ENCODE measurements at places on chromosomes 12 and 14. TPM values are rescaled to one million over a fixed set of nuclear protein-coding genes. Genes with fewer than 3 reads are reported as not detected.

Gene OR6C2
- total RNA-seq = not detected

- DNase-seq = no peak
Observed at GRCh38 chr14:28785096-28785952, 18.7 kb downstream of the FOXG1 start.

DNA sequence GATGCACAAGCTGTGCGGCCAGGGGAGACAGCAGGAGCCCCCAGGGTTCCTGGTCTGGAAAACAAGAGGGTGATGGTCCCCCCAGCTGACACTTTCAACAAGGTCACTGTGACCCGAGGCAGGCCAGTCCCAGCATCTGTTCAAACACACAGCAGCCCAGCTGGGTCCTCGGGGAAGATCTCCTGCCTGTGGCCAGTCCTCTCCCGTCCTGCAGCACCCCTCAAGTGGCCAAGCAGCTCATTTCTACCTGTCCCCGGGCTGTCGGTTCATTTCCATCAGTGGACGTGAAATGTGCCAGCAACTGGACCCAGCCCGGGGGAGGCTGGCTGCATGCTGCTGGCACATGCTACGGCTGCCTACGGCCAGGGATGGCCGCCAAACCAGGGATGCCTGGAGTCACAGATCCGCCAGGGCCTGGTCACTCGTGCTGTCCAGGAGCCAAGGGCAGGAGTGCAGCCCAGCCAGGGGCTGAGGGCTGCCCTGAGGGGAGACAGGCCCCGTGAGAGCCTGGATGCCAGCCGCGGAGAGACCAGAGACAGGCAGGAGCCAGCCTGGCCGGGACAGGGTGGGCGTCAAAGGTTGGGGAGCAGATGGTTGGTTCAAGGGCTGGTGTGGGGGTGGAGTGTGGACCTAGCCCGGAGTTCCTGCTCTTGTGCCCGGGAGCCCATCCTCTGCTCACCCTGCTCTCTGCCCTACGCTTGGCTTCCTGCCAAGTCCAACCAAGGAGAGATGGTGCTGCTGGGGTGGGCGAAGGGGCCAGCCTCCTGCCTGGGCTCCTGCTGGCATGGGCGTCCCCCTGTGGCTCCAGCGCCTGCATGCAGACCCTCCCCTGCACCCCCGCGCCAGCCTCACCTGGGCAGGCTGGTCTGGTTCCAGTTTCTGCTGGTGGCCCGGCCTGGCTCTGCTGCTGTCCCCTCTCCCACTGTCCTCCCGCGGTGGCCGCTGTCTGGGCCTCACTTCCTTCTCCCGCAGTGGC, 143.8 kb downstream of the ADGRD1 start:
- no peak for DNase-seq

- DNase-seq = peak; percentile 59
Observed at GRCh38 chr12:46555406-46555852, 182.9 kb upstream of the SLC38A2 start.

Gene PTGER2
- 4.7 TPM for total RNA-seq

GRCh38 chr14:37195327-37195726, 2.4 kb upstream of the MIPOL1 start:
- DNase-seq = peak; percentile 91

DNA sequence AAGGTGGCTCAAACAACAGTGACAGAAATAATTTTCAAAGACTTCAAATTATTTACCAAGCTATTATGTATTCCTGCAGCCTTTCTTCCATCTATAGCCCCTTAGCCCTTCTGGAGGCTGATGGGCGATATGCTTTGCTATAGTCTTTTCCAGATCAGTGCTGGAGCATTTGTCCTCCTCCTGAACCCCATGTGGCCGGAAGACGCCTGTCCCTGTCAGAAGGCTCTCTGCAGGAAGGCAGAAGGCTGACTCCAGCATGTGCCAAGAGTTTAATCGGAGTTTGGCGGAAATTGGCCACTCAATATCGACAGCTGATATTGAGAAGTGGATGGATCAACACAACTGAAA, 49.3 kb upstream of the MAX start:
- DNase-seq = no peak

Gene MIP
- not detected for total RNA-seq

DNA sequence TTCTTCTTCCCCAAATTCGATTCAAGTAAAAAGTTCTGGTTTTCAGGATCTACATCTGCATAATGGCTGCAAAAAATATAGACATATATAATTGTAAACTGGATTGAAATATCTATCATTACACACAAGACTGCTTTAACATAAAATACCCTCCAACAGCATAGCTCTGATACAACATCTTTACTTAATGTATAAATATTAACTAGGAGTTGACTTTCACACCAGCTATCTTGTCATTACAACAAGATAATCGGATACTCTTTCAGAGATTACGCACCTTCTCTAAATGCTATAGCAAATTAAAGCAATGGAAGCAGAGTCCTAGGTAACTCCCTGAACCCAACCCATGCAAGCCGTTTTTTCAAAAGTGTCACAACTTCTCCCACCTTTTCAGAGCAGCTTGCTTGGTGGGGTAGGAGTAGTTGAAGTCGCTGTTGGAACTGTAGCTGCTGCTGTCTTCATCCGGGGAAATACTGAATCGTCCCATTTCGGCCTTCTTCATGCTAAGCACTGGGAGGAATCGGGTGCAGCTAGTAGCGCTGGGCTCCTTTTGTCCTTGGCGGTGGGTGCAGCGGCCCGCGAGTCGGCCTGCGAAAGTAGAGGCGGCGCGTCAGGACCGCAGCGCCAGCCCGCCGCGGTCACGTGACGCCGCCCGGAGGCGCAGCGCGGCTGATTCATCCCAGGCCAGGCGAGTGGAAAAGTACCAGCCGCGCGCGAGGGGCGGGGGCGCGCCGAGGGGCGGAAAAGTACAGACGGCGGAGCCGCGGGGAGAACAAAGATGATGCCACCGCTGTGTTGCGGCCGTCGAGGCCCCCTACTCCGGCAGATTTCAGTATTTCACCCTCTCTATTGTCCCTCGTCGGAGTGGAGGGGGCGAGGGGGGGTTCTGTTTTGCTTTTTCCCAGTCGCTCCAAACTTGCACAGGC, 1.5 kb downstream of the SLC38A2 start:
- peak; percentile 91 for DNase-seq

GRCh38 chr12:92695056-92695455, 7.7 kb upstream of the PLEKHG7 start:
- no peak for DNase-seq

Gene MAP4K5
- total RNA-seq = 120 TPM

DNA sequence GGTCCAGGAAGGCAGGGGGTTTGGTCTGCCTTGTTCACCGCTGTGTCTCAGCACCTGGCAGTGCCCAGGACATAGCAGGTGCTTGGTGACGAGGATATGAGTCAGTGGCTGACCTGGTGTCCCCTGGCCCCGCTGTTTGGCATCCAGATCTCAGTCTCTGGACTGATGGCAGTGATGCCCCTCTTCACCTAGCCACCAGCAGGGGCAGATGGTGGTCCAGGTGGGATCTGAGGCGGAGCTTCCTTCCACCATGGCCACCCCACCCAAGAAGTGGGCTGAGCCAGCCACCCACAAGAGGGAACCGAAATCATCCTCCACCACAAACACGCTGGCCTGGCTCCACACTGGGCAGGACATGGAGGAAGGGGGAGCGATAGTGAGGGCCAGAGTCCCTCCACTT, 16.1 kb upstream of the SH2B3 start:
- DNase-seq = peak; percentile 74

DNA sequence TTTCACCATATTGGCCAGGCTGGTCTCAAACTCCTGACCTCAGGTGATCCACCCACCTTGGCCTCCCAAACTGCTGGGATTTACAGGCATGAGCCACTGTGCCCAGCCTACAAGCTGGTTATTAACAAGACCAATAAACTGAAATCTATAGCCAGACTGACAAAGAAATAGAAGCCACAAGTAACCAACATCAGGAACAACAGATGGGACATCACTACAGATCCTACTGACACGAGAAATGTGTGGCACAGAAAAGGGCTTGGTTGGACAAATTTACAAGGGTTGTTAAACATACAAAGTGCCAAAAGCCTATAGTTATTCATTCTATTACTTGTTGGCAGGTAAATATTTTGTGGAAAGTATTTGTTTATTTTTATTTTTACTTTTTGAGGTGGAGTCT, 11.6 kb downstream of the MTA1 start:
- no peak for DNase-seq

- peak; percentile 6 for DNase-seq
Observed at GRCh38 chr12:102631274-102631673, 150.9 kb upstream of the IGF1 start.

DNA sequence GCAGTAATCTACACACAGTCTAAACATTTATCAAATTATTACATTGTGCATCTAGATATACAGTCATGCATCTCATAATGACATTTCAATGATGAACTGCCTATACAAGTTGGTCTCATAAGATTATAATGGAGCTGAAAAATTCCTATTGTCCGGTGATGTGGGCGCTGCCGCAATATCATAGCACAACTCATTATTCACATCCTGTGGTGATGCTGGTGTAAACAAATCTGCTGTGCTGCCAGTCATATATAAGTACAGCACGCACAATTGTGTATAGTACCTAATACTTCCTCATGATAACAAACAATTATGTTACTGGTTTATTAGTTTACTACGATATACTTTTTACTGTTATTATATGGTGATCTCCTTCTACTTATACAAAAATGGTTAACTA, 768.8 kb upstream of the NOVA1 start:
- peak; percentile 64 for DNase-seq

DNA sequence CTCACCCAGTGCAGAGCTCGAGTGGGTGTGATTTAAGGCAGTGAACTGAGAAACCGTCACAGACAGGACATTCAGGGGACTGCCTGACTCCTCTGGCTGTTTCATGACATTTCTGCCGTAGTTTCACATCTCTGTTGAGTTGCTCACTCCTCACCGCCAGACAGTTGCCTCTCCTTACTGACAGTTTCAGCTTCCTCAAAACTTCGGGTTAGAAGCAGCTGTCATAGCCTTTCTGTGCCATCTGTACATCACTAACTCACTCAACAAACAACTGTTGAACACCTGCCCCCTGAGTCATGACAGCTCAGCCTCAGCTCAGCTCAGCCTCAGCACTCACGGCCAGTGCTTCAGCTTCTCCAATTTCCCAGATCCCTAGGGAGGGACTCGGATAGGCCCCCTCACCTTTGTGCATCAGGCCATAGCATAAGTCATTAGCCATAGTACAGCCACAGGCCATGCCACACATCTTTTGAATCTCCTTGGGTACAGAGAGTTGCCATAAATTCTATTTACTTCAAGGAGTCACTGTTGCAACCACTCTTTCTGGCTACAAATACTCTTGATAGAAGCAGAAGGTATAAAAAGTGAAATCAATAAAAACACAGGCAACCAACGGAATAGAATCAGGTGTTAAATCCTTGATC, 6.2 kb upstream of the SLC15A4 start:
- peak; percentile 66 for DNase-seq

DNA sequence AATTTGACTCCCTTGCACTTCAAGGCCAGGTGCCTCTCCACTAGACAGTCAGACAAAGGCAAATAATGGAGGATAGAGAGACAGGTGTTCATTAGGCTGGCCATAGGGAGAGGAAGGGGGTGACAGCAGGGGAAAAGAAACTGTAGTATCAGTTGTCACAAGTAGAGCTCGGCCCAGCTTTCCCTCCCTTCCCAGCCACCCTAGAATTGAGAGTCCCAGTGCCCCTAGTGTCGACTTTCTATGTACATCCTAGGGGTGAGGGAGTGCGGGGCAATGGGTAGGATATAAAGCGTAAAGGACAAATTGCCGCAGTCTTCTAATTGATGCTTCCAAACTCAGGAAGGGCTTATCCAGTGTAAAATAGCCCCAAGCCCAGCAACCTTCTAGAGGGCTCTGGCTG, 39.0 kb downstream of the BAZ2A start:
- DNase-seq = no peak

Gene MAP3K9
- 14.3 TPM for total RNA-seq

DNA sequence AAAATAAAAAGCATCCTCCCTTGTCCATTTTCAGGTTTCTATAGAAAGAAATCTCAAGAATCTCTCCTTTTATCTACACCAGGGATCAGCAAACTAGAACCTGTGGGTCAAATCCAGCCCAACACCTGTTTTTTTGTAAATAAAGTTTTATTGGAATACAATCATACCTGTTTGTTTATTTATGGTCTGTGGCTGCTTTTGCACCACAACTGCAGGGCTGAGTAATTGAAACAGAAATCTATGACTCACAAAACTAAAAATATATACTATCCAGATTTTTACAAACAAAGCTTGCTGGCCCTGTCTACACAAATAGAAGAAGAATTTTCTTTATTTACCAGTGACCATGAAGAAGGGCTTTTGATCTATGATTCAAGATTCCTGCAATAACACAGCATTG, 95.1 kb upstream of the COCH start:
- DNase-seq = peak; percentile 89
